ENCODE measurements at places on chromosomes 5 and 9. TPM values are rescaled to one million over a fixed set of nuclear protein-coding genes. Genes with fewer than 3 reads are reported as not detected.

STARD4 gene
- 41.2 TPM for total RNA-seq

IFNE gene
- 3.6 TPM for total RNA-seq

DNA sequence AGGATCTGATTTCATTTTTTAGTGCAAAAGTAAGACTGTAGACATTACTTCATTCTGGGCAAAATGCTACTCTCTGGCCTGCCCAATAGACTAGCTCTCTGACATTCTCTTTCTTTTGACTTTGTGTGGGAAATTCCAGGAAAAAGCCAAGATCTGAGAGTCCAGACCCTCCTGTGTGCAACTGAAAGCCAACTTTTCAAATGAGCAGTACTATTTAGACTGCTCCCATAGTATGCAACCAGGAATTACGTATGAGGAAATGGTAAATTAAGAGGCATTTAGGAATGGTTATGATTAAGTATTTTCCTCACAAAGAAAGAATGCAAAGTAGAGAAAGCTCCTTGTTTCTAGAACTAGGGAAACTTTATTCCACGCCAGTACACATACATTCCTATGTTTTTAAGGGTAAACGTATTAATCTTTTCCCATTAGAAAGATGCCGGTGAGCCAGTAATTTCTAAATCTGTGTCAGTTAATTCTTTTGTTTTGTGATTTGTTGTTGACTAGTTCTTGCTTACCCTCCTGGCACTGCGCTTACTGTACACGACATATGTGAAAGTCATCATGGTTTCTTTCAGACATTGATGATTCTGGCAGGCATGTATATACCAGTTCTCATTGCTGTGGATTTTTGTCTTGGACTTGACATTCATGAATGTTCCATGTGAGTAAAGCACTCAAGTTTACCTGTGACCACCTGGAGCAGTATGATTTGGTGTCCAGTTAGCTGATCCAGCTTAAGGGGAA lies 56.0 kb downstream of the AOPEP start:
- H3K27me3 ChIP-seq, result no peaks in the 10 kb centered on the region
- H3K27ac ChIP-seq, result no peak overlapping the region
- peaks cover 3% of the 10 kb centered on the region for H3K4me1 ChIP-seq
- peaks cover 3% of the 10 kb centered on the region for H3K36me3 ChIP-seq

DNA sequence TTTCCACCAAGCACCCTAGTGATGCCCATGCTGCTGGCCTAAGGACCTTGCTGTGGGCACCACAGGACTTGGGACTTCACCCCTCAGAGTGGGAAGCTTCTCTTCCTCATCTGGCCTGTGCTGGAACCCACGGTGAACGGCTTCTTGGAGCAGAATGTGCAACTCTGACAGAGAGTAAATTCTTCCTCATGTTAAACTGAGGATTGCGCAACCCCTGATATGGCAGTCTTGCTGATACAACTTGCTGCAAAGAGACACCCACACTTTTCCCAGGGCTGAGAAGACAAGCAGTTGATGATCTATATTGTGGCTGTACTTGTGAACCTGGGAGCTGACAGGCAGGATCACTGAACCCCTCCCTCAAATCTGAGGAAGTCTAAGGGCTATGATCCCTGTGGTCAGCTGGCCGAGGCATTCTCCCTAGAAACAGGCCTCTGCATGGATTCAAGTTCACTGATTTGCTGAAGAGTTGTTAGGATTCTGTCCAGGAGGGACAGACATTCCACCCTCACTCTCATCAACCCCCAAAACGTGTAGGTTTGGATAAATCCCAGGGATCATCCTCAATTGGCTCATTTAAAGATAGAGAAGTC lies 307.2 kb downstream of the MTRR start:
- H3K4me3 ChIP-seq, result no peak overlapping the region
- peaks cover 5% of the 10 kb centered on the region for H3K4me1 ChIP-seq
- H3K27ac ChIP-seq, result no peak overlapping the region
- no peaks in the 10 kb centered on the region for H3K36me3 ChIP-seq
- peaks cover 4% of the 10 kb centered on the region for H3K27me3 ChIP-seq

- H3K4me3 ChIP-seq, result no peak overlapping the region
- no peaks in the 10 kb centered on the region for H3K27me3 ChIP-seq
- no peak overlapping the region for H3K27ac ChIP-seq
- DNase-seq, result no peak
- peaks cover 8% of the 10 kb centered on the region for H3K4me1 ChIP-seq
Observed at GRCh38 chr9:5489630-5490490, 20.5 kb upstream of the PDCD1LG2 start.

DNA sequence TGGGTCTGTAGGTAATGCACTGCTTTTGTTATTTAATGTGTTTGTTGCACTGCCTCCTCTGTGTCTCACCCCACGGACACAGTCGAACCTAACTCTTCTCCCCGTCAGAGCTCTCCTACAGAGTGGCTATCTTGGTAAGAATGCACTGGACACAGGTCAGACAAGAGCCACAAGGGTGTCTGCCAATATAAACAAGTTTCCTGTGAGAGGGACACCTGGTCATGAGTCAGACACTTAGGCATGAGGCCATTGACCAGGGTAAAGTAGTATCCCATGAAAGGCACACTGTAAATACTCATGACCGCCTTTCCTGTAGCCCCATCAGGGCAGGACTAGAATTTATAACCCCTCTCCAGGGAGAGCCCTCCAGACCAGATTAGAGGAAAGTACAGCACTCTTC lies 115.5 kb downstream of the SLC12A2 start:
- peaks cover 10% of the 10 kb centered on the region for H3K36me3 ChIP-seq
- no peak overlapping the region for H3K4me3 ChIP-seq
- H3K27ac ChIP-seq, result no peak overlapping the region
- DNase-seq, result no peak
- H3K27me3 ChIP-seq, result peaks cover 11% of the 10 kb centered on the region

GRCh38 chr5:42591015-42591414 lies 165.6 kb upstream of the CCDC152 start:
- no peak for DNase-seq
- H3K4me1 ChIP-seq, result peaks cover 20% of the 10 kb centered on the region
- H3K27ac ChIP-seq, result no peak overlapping the region
- H3K36me3 ChIP-seq, result no peaks in the 10 kb centered on the region
- H3K4me3 ChIP-seq, result no peak overlapping the region

DNA sequence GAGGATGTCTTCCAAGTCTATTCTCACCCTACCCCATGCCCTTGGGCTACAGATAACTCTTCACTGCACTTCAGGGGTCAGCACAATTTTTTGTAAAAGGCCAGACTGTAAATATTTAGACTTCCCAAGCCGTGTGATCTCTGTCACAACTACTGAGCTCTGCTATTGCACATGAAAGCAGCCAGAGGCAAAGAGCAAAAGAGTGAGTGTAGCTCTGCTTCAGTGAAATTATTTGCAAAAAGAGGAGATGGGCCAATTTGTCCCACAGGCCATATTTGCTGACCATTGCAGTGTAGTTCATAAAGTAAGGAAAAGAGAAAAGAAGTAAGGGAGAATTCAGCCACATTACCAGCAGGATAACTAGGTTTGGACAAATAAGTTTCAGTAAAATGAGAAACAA lies 7.0 kb upstream of the MOCS2 start:
- no peaks in the 10 kb centered on the region for H3K27me3 ChIP-seq
- H3K27ac ChIP-seq, result no peak overlapping the region
- no peak overlapping the region for H3K4me3 ChIP-seq
- no peak for DNase-seq
- H3K4me1 ChIP-seq, result peaks cover 23% of the 10 kb centered on the region

DNA sequence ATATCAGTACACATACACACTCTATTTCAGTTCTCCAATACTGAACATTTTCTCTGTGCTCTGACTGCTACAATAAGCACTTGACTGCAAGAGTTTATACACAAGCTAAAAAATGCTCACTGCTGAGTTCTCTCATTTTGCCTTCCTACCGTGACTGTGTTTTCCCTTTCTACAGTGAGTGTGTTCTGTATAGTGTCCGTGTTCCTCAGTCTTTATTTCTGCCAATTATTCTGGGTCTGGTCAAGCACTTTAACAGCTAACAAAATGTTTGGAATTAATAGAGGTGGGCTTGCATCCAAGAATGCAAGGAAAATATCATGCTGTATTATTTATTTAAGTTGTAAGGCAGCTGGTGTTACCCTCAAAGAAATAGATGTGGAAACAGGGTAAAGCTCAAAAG lies 217.0 kb upstream of the NREP start:
- no peaks in the 10 kb centered on the region for H3K4me1 ChIP-seq
- no peak overlapping the region for H3K27ac ChIP-seq
- DNase-seq, result no peak

- H3K27me3 ChIP-seq, result no peaks in the 10 kb centered on the region
- H3K36me3 ChIP-seq, result peaks cover 3% of the 10 kb centered on the region
- H3K4me1 ChIP-seq, result peaks cover 47% of the 10 kb centered on the region
- H3K27ac ChIP-seq, result peak overlapping the region; percentile 100
Observed at GRCh38 chr9:36319806-36320205, 61.6 kb upstream of the GNE start.

- H3K4me3 ChIP-seq, result no peak overlapping the region
- peaks cover 3% of the 10 kb centered on the region for H3K4me1 ChIP-seq
- DNase-seq, result no peak
- peaks cover 2% of the 10 kb centered on the region for H3K36me3 ChIP-seq
- no peaks in the 10 kb centered on the region for H3K27me3 ChIP-seq
- no peak overlapping the region for H3K27ac ChIP-seq
Observed at GRCh38 chr5:130402906-130403305, 498.6 kb downstream of the CHSY3 start.

- H3K4me1 ChIP-seq, result peaks cover 8% of the 10 kb centered on the region
- no peak overlapping the region for H3K27ac ChIP-seq
- H3K27me3 ChIP-seq, result peaks cover 4% of the 10 kb centered on the region
Observed at GRCh38 chr9:81906671-81907070, 21.6 kb upstream of the SPATA31D4 start.

- peaks cover 9% of the 10 kb centered on the region for H3K4me1 ChIP-seq
- H3K27me3 ChIP-seq, result peaks cover 9% of the 10 kb centered on the region
- no peak overlapping the region for H3K4me3 ChIP-seq
Observed at GRCh38 chr9:70113403-70114022, 69.9 kb downstream of the MAMDC2 start.

DNA sequence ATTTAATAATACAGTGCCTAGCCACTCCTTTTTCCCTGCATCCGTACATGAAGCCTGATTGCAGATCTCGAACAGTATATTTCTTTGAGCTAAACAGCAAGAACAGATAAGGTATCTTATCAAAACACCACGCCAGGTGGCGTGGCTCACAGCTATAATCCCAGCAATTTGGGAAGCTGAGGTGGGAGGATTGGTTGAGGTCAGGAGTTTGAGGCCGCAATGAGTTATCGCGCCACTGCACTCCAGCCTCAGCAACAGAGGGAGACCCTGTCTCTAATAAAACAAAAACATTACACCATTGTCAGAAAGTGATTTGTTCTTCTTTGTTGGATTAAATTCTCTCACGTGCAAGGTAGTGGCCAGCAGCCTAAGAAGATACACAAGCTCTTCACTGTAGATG lies 291.2 kb upstream of the DMRT1 start:
- H3K36me3 ChIP-seq, result peaks cover 11% of the 10 kb centered on the region
- no peaks in the 10 kb centered on the region for H3K27me3 ChIP-seq
- no peak overlapping the region for H3K4me3 ChIP-seq
- peaks cover 29% of the 10 kb centered on the region for H3K4me1 ChIP-seq
- DNase-seq, result no peak
- peak overlapping the region; percentile 27 for H3K27ac ChIP-seq

- H3K4me3 ChIP-seq, result no peak overlapping the region
- H3K27ac ChIP-seq, result no peak overlapping the region
- no peaks in the 10 kb centered on the region for H3K4me1 ChIP-seq
- H3K27me3 ChIP-seq, result no peaks in the 10 kb centered on the region
- DNase-seq, result no peak
Observed at GRCh38 chr9:72650206-72650605, 128.8 kb downstream of the TMC1 start.

- H3K27me3 ChIP-seq, result no peaks in the 10 kb centered on the region
- H3K36me3 ChIP-seq, result no peaks in the 10 kb centered on the region
- no peak overlapping the region for H3K27ac ChIP-seq
- peaks cover 6% of the 10 kb centered on the region for H3K4me1 ChIP-seq
- no peak overlapping the region for H3K4me3 ChIP-seq
Observed at GRCh38 chr5:36772276-36773140, 104.1 kb upstream of the NIPBL start.

GRCh38 chr9:127132921-127133647 lies 10.6 kb upstream of the ANGPTL2 start:
- no peaks in the 10 kb centered on the region for H3K36me3 ChIP-seq
- no peak overlapping the region for H3K4me3 ChIP-seq
- H3K27me3 ChIP-seq, result peaks cover 23% of the 10 kb centered on the region
- peak overlapping the region; percentile 29 for H3K27ac ChIP-seq
- DNase-seq, result no peak
- H3K4me1 ChIP-seq, result peaks cover 37% of the 10 kb centered on the region

DNA sequence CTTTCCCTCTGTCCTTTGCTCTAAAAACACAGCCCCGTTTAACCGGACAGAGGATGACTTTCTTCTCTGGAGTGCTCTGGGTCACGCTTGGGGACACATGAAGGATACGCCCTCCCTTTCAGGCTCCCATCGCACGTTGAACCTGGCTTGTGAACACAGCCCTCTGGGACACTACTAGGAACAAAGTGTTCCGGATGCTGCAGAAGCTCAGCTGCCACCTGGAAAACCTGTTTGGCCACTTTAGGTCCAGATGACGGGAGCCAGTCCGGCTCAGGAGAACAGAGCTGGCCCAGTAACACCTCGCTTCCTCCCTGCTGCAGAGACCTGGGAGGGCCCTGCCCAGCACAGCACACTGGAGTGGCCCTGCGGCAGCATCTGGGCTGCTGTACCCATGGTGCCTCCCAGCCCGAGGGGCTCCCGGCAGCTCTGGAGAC lies 60.1 kb downstream of the GADD45G start:
- peaks cover 44% of the 10 kb centered on the region for H3K4me1 ChIP-seq
- no peak for DNase-seq
- no peak overlapping the region for H3K4me3 ChIP-seq
- H3K27ac ChIP-seq, result peak overlapping the region; percentile 59
- H3K36me3 ChIP-seq, result no peaks in the 10 kb centered on the region

DNA sequence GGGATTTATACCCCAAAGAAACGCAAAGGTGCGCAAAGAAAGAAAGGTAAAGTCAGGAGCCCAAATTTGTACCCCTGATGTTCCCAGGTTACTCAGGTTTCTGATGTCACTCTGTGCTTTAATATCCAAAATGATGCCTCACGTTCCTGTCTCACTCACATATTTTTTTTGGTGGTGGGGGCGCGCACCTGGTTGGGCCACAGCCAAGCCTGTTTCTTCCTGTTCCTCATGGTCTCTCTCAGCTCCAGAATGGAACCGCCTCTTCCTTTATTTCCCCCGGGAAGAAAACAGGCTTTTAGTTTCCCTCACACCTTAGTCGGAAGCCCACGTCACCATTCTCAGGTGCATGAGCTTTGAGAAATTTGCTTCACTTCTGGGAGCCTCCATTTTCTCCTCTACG lies 118.3 kb upstream of the BOD1 start:
- H3K4me3 ChIP-seq, result no peak overlapping the region
- no peaks in the 10 kb centered on the region for H3K36me3 ChIP-seq

- H3K4me3 ChIP-seq, result no peak overlapping the region
- H3K36me3 ChIP-seq, result no peaks in the 10 kb centered on the region
- peaks cover 14% of the 10 kb centered on the region for H3K4me1 ChIP-seq
Observed at GRCh38 chr5:35161652-35162273, 68.5 kb downstream of the PRLR start.

- H3K4me3 ChIP-seq, result peak overlapping the region; percentile 24
- H3K27me3 ChIP-seq, result peaks cover 92% of the 10 kb centered on the region
- no peak for DNase-seq
- no peak overlapping the region for H3K27ac ChIP-seq
- H3K36me3 ChIP-seq, result no peaks in the 10 kb centered on the region
Observed at GRCh38 chr9:77018969-77019235, 553 bp upstream of the FOXB2 start.
